ENCODE measurements at places on chromosomes 13 and 19. TPM values are rescaled to one million over a fixed set of nuclear protein-coding genes. Genes with fewer than 3 reads are reported as not detected.

Gene ELSPBP1
- not detected for total RNA-seq

Gene PNPLA6
- total RNA-seq: 25.9 TPM

Gene AXL
- total RNA-seq: 16.6 TPM

Gene MEX3D
- total RNA-seq: 10.1 TPM

Data from pancreas (tissue), 10 donors.